ENCODE measurements at places on chromosomes 11 and 22.

GRCh38 chr22:20207277-20208025 is 56.6 kb upstream of the CCDC188 start:
- no peak for DNase-seq

GRCh38 chr11:24142062-24142461 is 354.8 kb upstream of the LUZP2 start:
- DNase-seq = no peak

DNA sequence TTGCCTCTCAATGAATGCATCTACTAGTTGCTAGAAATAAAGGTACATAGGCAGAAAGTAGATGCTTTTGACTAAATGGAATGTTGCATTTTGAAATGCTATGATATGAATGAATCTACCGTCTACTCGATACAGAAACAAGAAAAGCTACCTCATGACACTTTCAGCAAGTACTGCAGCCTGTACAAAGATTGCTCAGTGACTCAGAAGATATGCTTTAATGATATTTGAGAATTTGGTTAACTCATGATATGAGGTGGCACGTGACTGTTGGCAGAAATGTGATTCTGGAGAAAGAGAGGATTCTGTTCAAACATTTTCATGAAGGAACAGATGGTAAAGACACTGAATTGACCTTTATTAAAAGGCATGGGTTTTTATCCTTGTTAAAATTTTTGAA is 76.0 kb downstream of the HSD17B12 start:
- no peak for DNase-seq

DNA sequence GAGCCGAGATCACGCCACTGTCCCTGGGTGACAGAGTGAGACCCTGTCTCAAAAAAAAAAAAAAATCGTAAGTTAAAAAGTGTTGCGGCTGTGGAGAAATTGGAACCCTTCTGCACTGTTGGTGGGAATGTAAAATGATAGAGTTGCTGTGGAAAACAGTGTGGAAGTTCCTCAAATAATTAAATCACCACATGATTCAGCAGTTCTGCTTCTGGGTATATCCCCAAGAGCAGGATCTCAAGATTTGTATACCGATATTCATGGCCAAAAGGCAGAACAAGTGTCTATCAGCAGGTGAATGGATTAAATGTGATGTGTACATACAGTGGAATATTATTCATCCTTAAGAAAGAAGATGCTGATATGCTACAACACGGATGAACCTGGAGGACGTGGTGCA is 3.8 kb downstream of the SELENOO start:
- DNase-seq = no peak
